ENCODE measurements at places on chromosomes 1 and 21.

- DNase-seq = no peak
Observed at GRCh38 chr21:42839271-42840231, 39.8 kb downstream of the WDR4 start.

DNA sequence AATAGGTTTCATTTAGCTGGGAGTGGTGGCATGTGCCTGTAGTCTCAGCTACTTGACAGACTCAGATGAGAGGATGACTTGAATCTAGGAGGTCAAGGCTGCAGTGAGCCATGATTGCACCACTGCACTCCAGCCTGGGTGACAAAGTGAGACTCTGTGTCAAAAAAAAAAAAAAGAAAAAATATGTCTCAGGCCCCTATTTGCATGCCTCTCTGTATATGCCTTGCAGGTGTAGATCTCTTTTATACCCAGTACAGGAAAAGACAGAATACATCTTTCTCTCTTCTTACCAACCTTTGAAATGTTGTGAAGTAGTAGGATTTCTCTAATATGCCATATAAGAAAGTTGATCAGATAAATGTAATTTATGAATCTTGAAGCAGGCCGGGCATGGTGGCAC is 6.4 kb downstream of the CNR2 start:
- DNase-seq = no peak

DNA sequence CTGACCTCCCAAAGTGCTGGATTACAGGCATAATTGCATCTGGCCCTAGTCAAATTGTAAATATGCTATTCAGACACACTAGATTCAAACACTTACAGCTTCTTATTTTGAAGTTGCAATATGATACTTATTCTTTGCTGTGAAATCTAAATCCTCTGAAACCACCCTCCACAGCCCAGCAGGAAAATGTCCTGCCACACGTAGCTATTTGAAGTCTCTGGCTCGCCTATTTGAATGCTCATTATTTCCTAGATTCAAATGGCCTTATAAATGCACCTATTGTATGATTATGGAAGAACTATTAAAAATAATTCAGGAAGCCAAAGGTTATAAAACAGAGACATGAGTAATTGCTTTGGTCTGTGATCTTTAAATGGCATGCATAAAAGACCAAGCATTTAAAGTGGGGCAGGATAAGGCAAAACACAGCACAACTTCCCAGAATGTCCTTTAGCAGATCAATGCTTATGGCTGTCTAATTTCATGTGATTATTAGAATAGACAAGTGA is 26.6 kb upstream of the FBXO28 start:
- DNase-seq = no peak

DNA sequence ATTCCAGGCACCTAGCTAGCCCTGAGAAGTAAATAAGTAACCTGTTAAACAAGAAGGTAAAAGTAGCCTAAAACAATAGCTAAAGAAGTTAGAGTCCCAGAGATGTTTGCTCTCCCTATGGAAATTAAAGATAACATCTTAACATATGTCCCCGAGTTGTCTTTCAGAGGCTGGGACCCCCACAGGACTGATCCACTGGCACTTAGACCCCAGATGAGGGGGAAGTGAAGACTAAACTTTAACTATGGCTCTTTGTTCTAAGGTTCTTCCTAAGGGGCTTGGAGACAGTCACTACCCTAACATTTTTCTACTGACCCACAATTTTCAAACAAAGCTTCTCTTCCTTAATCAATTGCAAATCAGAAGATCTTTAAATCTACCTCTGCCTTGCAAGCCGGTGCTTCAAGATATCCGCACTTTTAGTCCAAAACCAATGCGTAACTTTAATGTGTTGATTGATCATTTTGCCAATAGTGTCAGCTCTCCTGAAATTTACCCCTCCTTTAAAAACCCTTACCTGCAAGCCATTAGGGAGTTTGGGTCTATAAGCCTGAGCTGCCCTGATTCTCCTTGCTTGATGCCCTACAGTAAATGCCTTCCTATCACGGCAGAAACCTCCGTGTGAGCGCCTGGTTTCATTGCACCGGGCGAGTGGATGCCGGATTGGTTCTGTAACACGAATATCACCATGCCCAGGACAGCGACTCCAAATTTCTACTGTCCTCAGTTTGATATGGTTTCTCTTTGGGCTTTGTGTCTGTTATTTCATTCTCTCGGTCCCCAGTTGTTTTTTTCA is 404.4 kb downstream of the SIPA1L2 start:
- no peak for DNase-seq

- DNase-seq = no peak
Observed at GRCh38 chr1:58312971-58313563, 233.5 kb downstream of the OMA1 start.

GRCh38 chr1:197415221-197415620 is 147.2 kb downstream of the CRB1 start:
- DNase-seq = no peak

DNA sequence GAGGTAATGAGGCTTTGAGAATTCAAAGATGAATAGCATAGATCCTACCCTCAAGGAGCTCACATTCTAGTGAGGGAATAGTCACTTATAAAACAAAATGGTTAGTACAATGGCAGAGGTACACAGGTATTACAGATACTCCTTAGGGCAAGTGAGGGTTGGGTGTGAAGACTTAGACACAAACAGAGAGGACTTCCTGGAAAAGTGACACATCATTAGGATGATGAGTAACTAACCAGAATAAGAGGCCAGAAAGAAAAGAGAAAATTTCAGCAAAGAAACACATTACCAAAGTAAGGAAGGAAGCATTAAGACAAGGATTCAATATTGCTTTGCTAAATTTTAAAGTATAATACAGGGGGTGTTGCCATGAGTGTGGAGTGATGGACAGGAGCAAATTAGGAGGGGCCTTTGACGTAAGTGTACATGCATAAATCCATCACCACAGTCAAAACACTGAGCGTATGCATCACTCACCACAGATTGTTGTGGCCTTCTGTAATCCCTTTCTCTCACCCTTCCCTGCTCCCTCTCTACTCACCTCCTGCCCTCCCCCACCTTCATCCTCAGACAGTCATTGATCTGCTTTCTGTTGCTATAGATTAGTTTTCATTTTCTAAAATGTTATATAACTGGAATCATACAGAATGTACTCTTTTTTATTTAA is 7.9 kb downstream of the CD53 start:
- DNase-seq = no peak
